G401 (cell line): ENCODE measurements at places on chromosomes 16 and 17.

GRCh38 chr16:78815713-78816112 is 716.3 kb downstream of the WWOX start:
- no peak for DNase-seq

GRCh38 chr16:50657241-50657640 is 23.9 kb downstream of the SNX20 start:
- no peak for DNase-seq

DNA sequence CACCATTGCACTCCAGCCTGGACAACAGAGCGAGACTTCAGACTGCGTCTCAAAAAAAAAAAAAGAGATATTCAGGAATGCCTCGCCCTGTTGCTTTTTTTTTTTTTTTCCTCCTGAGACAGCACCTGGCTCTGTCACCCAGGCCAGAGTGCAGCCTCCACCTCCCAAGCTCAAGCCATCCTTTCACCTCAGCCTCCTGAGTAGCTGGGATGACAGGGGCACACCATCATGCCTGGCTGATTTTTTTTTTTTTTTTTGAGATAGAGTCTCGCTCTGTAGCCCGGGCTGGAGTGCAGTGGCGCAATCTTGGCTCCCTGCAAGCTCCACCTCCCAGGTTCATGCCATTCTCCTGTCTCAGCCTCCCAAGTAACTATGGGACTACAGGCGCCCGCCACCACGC is 8.0 kb downstream of the PHAF1 start:
- no peak for DNase-seq

- DNase-seq, result no peak
These were observed 692.5 kb downstream of the TOX3 start for GRCh38 chr16:51854401-51854951.

GRCh38 chr17:5422505-5422904 is 2.5 kb downstream of the RPAIN start:
- DNase-seq, result no peak

DNA sequence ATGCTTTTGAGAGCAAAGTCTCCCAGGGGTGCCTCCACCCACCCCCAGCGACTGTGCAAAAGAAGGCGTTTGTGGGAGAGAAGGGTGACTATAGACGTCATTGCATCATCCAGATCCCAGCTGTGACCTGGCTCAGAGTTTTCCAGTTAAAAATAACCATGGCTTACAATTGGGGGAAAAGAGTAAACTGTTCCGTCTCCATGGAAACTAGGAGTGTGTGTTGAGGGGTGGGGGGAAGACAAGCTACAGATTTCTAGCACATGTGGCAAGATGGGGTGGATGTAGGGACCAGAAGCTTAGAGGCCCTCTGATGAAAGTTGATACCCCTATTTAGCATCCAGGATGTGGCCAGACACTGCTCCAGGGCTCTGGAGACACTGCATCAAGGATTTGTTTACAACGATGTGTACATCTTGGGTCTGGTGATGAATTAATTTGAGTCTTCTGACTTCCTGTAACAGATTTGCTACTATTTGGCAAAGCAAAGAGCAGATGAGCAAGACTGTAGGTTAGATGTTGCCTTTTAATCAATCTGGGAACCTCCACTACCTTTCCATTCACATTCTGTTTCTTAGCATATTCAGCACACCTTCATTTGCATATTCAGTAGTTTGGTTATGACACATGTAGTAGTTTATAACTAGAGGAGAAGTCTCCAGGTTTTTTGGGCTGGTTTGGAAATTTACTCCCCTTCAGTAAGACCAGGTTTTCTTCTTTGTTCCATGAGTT is 6.2 kb upstream of the DUSP14 start:
- no peak for DNase-seq

- DNase-seq, result peak; percentile 48
These were observed 11.1 kb downstream of the BAHCC1 start for GRCh38 chr17:81406117-81406953.

DNA sequence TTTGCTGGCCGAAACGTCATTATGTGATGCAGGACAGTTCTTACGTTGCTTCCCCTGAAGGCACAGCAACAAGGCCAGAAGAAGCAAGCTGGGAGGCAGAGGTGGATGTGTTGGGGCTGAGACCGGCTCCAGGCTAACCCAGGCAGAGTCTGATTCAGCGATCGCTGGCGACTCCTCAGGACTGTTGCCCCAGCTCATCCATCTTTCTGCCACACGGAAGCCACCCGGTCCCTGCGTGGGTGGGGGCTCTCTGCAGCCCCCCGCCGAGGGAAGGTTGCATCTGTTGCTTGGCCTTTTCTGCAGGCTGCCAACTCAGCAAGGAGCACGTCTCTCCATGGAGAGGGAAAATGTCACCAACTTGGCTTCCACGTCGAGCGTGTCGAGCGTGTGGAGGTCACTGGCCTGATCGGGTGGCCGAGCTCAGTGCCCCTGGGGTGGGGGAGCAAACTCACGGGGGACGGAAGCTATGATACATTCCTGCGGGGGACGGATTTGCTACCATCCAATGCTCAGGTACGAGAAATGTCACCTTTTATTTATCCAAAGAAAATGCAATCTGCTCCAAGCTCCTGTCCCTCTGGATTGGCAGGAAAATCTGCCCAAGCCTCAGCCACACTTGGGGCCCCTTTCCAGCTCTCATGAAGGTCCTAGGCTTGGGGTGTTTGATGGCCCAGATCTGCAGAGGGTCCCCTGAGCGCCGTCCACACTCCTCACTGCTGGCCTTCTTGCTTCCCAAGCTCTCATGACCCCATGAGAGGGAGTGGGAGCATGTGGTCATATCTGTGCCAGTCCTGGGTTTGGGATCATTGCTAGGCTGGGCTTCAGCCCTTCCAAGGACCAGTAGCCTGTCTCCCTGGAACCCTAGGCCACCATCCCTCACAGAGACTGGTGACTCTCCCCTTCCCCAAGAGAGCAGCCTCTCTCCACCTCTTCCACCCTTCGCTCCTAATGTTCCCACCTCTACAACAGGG is 69.4 kb downstream of the RPH3AL start:
- peak; percentile 55 for DNase-seq

- DNase-seq, result no peak
These were observed at the start of gene CENPX for GRCh38 chr17:82022310-82022980. Gene CENPX, minus strand, starts transcription at chr17:82022878. Its CDS starts 17 bp downstream, at chr17:82022861.

DNA sequence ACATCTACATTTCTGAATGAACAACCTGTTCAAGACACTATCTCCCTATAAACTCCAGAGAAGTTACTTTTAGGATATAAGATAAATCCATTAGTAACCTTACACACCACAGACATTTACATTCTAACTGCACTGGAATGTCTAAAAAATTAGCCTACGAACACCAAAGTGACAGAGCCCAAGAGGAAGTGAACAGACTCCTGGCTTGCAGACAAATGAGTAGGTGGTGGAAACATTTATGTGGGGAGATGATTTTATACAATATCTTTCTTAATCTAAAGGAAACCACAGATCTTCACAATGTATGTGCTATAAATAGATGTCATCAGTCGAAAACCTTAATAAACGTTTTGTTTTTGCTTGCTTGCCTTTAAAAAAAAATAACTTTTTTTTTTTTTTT is 18.8 kb downstream of the ZNF652 start:
- DNase-seq, result no peak

DNA sequence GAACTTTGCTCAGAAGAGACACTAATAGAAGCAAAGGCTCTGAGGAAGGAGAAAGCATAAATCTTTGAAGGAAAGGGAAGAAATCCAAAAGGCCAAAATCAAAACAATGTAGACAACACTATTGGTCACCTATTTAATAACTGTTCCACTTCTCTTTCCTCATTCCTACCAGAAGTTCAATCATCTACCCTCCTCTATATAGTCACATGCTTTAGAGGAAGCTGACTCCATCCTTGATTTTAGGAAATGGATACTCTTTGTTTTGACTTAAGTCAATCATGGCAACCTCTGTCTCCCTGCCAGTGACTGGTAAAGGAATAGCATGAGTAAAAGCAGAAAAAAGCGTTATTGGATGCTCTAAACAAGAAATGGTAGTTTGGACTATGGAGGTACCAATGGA is 7.3 kb downstream of the BRIP1 start:
- DNase-seq, result no peak

DNA sequence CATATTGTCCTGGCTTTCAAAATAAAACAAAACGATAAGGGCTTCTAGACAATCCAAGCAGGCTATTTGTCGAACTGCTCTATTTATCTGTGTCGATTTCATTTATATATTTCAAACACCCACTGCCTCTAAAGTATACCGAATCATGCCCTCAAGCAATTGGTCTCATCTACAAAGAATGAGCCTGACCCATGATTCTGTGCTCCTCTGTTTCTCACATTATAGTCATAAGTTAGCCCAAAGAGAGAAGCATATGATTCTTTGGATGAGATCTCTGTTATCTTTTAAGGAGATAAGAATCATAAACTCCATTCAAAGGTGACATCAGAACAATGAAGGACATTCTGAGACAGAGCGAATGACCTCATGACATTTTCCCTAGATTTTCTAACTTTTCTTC is 191.1 kb downstream of the MAP2K6 start:
- DNase-seq, result no peak

GRCh38 chr17:42101513-42102292 is 3.4 kb upstream of the ZNF385C start:
- DNase-seq, result peak; percentile 46

DNA sequence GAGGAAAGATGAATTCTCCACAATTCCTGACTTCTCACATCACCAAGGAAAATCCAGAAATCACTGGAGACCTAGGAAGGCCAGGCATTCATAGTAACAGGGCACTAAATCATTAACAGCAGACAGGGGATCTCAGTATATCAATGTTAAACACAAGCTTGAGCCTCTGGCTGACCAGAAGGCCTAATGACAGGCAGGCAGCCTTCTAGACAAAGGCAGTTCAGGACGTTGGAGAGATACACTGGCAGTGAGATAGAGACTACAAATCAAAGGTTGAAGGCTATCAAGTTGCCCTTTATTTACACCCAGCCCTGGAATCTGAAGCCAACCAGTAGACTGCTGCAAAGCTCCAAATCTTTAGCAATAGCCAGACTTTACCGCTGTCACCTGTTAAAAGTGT is 422.8 kb upstream of the CCL2 start:
- DNase-seq, result no peak

GRCh38 chr17:2405247-2405926 is 4.5 kb upstream of the MNT start:
- no peak for DNase-seq
